ENCODE measurements at places on chromosomes 16 and 17. TPM values are rescaled to one million over a fixed set of nuclear protein-coding genes. Genes with fewer than 3 reads are reported as not detected.

The SKAP1 gene
- not detected for total RNA-seq

The CYB5B gene
- total RNA-seq, result 40.3 TPM

The SLC25A39 gene
- 48.9 TPM for total RNA-seq

The ITGB3 gene
- 4.7 TPM for total RNA-seq

The OTOA gene
- under 0.01 TPM for total RNA-seq

The OR1A1 gene
- total RNA-seq, result not detected

The CES1 gene
- 0.60 TPM for total RNA-seq

The SARM1 gene
- total RNA-seq, result 7.2 TPM

The DNAI2 gene
- total RNA-seq, result not detected

The SERPINF2 gene
- 0.17 TPM for total RNA-seq
